Right renal pelvis (tissue), 4 donors: ENCODE measurements at places on chromosomes 1 and 21.

DNA sequence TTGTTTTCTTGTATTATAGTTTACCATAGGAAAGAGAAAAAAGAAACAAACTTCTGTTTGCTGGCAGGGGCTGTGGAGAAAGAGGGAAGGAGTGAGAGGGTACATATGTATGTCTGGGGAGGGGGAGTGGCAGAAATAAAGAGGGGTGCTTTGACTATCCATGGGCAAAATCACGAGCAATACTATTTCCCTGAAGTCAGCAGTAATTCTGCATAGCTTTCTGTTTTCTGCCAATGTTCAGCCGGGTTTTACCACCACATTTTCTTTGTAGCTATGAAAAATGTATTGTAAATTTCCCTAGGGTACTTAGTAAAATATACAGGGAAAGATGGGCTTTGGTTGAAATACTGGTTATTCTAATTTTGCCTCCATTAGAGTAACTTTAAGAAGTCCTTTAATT lies 45.2 kb upstream of the PGD start:
- no peak for DNase-seq

DNA sequence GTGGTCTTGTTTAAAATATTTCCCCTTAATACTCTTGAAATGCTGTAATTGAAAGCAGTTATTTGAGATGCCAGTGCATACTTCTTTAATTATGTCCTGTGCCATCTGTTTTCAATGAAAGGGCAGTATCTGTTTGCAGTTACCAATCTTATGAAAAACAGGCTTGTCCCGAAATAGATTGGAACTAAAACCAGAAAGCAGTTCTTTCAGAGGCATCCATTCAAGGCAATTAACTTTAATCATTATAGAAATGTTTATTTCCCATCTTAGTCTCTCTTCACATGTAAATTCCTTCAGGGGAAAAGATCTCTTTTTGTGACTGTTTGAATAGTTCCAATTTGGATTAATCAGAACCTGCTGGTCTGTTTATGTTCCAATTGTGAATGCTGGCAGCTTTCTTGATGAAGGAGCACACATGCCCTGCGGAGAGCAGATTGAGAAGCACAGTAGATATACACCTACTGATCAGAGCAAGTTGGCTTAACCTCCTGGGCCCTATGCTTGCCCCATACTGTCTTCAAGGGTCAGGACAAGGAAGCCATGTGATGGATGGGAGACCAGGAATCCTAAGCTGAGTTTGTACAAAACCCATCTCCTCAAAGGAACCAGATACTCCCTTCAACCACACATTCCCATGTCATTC lies 41.6 kb upstream of the MROH9 start:
- DNase-seq: no peak

DNA sequence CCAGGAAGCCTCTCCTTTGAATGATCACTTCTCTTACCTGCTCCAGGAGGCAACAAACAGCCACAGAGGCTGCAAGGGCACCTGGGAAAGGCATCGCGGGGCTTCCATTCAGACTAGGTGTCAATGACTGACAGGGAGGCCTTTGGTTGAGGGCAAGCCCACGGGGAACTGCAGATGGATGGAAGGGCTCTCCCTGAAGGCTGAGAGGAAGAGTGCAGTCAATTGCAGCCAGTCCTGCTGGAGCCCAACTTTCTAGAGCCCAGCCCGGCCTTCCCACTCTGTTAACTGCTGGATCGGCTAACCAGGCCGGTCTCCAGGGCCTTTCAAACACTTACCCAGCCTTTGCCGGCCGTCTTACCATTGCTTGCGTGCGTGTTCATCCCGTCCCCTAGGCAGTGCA lies 89.3 kb downstream of the LACTBL1 start:
- no peak for DNase-seq

DNA sequence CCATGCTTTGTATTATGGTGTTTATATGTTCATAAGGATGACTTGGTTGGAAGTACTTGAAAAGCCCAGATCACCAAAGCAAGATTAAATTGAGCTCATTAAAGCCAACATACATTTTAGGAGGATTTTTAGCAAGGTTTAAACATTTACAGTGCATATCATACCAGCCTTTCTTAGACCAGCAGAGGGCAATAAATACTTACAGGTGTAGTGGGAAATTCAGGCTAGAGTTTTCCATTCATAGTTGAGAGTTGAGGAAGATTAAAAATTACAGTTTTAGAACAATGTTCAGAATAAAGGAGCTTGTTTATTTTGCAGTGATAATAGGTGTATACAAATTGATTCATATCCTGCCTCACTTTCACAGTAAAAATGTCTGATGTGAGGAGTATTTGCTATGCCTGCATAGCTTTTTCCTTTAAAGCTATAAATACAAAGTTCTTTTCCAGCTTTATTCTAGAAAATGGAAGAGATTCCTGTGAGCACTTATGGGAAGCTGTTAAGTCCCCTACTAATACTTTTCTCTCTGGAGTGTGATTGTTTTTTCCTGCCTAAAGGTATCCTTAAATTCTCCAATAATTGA lies 35.3 kb downstream of the DTL start:
- DNase-seq: peak; percentile 31

DNA sequence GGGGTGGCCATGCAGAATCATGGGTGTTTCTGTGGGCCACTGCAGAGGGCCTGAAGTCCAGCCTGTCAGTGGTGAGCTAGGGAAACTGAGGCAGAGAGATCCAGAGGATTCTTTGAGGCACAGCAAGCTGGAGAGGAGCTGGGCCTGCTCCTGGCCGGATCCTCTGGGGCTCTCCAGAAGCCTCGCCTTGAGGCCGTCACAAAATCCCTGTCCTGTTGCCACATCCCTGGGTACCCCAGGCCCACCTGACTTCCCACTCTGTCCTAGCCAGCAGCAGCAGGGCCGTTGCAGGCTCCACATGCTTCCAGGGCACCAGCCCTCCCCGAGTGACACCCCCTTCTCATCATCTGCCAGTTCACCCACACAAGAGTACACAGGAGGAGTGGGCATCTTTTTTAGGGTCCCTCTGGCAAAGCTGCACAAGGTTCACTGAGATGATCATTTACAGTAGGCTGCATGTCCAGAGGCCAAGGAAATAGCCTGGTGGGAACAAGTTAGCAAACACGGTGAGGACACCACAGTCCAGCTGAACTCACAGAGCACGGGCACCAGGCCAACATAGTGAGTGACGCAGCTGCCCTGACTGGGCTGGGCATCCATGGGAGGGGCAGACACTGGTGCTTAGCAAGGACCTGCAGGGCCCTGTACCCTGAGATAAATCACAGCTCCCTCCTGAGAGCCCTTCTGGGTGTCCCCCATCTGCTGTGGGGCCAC lies 25.1 kb upstream of the TSPEAR start:
- no peak for DNase-seq

- no peak for DNase-seq
These were observed 61.8 kb upstream of the ETS2 start for GRCh38 chr21:38743772-38744529.

DNA sequence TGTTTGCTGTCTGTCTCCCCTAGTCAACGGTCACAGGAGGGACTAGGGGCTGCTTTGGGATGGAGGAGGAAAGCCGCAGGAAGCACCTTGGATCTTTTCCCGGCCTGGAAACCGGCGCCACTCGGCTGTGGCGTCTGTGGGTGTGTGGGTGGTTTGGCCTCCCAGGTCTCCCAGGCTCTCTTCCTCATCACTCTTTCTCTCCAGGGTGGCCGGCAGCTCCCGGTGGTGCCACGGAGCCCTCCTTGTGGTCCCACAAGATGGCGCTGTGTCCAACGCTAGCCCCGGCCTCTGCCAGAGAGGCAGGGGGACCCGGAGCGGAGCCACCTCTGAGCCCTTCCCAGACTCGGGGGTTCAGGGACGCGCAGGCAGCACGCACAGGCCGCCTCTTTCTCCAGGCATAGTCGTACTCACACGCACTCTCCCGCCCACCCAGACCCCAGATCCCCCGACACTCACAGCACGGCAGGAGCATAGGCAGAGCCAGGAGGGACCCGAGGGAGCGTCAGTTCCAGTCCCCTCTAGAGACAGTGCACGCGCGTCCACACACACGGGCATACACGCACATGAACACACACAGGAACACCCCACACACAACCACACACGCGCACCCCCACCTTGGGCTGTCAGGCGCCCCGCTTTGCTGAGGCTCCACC lies 31.2 kb downstream of the CDCP2 start:
- peak; percentile 66 for DNase-seq

GRCh38 chr1:55726994-55727393 lies 511.8 kb upstream of the USP24 start:
- no peak for DNase-seq

DNA sequence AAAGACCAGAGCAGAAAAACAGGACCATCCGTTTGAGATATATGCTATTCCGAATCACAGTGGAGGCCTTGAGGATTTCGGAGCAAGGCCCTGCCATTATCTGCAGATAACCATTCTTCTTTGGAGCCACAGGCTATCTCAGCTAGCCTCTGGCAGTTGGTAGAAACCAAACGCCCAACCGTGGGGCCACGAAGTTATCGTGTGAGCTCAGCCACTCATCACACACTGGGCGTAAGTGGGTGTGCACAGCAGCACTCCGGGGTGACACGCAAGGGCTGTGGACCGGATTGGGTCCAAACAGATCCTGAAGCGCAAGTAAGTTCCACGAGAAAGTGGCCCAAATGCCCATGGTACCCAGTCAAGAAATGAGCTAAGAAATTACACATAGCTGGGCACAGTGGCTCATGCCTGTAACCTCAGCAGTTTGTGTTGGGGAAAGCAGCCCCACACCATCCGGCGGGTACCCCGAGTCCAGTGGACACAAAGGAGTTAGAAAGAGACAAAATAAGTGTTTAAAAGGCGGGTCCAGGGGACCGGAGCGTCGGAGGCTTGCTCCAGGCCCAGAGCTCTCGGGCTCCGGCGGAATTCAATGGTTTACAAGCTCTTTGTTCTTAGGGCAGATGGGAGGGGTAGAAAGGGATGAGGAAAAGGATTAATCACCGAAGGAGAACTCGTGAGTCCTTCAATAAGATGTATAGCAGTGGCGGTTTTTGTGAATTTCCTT lies 130.6 kb downstream of the LIPI start:
- no peak for DNase-seq

DNA sequence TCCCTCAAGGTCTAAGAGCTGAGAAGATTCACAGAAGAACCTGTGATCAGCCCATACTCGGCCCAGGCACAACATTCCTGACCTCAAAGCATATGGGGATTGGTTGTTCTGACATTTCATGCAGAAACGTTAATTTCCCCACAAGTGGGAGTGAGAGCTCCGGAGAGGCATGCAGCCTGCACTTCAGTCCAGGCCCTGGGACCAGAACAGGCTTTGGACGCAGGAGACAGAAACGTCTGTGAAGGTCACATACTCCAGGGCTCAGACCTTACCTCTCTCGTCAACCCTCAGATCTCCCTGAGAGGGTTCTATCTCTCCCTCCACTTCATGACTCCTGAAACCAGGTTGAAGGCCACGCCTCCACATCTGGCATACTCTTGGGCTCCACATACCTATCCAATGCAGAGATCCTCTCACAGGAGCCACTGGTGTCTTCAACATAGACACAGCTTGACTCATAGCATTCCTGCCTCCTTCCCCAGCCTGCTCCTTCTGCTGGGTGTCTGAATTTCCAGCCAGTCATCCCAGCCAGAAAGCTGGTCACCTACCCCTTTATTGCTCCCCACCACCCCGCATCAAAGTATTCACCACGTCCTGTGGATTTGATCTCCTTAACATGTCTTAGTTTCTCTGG lies 149.2 kb downstream of the OMA1 start:
- DNase-seq: no peak

- no peak for DNase-seq
These were observed 38.0 kb downstream of the ADSS2 start for GRCh38 chr1:244413736-244414135.

- no peak for DNase-seq
These were observed 27.2 kb downstream of the ADAMTS5 start for GRCh38 chr21:26939601-26940111.

DNA sequence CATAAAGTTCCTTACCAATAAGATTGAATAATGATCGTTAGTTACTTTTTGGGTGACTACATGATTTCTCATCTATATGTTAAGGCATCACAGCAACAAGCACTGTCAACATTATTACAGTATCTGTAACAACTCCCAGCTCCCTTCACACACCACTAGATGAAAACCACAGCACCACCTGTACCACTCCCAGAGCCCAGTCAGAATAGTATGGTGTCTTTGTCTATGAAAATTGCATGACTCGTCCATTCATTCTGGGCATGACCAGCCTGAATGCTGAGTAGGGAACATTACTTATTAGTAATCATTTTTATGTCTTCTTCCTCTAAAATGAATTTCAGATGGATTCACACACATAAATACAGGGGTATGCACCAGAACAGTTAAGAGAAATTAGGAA lies 7.0 kb downstream of the OLFML2B start:
- no peak for DNase-seq

DNA sequence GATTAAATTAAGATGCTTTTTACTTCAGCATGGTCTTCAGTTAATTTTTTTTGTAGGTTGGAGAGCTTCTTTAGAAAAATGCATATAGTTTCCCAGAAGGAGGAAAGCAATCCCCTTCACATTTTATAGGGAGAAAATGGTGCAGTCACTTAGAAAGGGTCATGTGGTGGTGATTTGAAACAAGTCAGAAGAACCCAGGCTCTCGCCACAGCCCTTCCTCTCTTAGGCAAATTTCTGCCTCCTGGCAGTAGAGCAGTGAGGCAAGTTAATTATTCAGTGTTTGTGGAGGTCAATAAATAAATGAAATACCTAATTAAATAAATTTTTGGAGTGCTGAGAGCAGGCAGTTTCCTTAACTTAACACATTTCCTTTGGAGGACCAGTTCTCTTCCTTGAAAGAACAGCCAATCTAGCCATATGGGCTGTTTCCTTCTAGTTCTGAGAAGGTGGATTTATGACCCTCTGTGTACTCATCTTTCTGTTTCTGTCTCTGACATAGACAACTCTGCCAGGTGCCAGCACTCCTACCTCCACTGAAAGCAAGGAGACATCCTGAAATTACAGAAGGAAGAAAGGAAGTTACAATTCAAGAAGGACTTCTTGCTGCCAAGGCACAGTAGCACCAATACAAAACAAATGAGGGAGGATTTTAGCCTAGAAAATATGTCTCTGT lies 19.0 kb upstream of the POGZ start:
- DNase-seq: no peak

GRCh38 chr1:163170975-163171676 lies 31.6 kb downstream of the RGS5 start:
- no peak for DNase-seq

DNA sequence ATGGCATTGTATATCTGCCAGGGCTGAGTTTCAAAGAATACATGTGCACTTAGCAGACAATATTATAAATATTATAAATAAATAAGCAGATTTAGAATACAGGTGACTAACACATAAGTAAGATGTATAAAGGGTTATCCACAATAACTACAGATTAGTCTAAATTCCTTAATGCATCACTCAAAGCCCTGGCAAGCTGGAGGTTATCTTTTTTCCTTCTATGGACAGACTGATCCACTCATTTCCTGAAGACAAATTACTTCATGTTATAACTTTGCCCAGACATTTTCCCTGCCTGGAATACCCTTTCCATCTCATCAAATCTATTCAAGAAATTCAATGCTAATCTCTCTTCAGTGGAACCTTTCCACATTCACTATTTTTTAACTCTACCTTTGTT lies 38.8 kb downstream of the LUZP1 start:
- no peak for DNase-seq
